Stimulated activated CD4-positive, alpha-beta T cell treated with anti-CD3 and anti-CD28 coated beads, Interleukin-15, amount 100 ng/mL, for 1 hour (primary cell): ENCODE measurements at places on chromosomes 5 and 9.

DNA sequence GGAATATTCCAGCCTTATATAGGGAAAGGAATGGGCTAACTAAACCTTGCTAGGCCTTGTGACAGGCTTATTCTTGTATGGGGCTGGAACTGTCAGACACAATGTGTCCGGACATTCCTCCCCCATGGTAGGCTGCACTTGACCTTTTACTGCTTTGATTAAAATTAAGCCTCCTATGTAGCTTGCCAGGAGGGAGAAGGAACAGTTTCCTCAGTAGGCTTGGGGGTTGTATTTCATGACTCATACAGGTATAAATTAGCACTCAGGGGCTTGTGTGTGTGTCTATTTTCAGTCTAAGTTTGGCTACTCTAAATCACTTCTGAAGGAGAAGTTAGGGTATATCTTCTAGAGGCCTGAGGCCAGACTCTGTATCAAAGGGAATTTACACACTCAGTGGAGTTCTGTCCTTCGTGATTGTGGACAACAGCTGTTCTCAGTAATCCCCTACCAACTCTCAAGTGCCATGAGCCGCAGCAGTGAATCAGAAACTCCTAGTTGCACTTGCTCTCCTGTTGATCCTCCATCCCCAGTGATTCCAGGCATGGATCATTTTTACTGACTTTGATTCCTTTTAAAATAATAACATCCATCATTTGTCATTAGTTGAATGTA lies 16.4 kb downstream of the ADAMTS16 start:
- DNase-seq: no peak

GRCh38 chr5:43065948-43066798 lies 26.1 kb upstream of the ANXA2R start:
- peak; percentile 54 for DNase-seq

DNA sequence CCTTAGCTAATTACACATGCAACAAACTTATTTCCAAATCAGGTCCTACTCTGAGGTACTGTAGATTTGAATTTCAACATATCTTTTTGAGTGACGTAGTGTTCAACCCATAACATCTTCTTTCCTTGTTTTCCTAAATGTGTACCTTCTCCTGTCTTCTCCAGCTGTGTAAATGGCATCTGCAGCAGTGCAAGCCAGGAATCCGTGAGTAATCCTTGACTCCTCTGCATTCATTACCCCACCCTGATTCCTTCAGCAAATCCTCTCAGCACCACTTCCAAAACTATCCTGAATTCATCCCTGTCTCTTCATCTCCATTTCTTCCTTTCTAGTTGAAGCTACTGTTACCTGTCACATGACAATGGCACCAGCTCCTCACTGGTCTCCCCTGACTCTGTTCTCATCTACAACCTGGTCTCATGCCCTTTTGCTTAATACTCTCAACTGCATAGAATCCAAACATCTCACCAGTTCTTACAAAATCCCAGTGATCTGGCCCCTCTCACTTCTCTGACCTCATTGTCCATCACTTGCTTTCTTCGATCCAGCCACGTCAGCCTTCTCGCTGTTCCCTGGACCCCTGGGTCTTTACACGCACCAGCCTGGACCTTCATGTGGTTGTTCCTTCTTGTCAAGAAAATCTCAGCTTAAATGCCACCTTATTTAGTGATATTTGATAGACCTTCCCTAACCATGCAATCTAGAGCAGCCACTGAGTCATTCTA lies 14.6 kb upstream of the TRAF1 start:
- DNase-seq: no peak

GRCh38 chr5:166551384-166551783 lies 1740.1 kb upstream of the WWC1 start:
- no peak for DNase-seq

GRCh38 chr9:83235526-83235925 lies 172.6 kb upstream of the RASEF start:
- no peak for DNase-seq

DNA sequence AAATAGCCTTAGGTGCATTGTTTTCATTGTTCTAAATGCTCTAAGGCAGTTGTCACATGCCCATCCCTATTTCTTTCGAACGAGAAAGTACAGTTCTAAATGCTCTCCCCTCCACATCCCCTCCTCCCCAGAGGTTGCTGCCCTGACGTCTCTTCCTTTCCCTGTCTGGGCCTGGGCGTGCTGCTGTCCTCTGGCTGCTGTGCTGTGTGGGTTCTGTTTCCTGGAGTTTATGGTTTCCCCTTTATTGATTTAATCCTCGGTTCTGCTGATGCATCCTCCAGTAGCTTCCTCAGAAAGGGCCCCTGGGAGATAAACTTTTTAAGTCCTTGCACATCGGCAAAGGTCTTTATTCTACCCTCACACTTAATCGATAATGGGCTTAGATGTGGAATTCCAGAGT lies 48.8 kb downstream of the MVB12B start:
- DNase-seq: no peak

- no peak for DNase-seq
These were observed 66.0 kb downstream of the AMBP start for GRCh38 chr9:114012126-114012525.

GRCh38 chr9:137733429-137733828 lies 114.6 kb downstream of the EHMT1 start:
- no peak for DNase-seq

GRCh38 chr9:36791222-36791950 lies 218.7 kb downstream of the MELK start:
- DNase-seq: no peak

DNA sequence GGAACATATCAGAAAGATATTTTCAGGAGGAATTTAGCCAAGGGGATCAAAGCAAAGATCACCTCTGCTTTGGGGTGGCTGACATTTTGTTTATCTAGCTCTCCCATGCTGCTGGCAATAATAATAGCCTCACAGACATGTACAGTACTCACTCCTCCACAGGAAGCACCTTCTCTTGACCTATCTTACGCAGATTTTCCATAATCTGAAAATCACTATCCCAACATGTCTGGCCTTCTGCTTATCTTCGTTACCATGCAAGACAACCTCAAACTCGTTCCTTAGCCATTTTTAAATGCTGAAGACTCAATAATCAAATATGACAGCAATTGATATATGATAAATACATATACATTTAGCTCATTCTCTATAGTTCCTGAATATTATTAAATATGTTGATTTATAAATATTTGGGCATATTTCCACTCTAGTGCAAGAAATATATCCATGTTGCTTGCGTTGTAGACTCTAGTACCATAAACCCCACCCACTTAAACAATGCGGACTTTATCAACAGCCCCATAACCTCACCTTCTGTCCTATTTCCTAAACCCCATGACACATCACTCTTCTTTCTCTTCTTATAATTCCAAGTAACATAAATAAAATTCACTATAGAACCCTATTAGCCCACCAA lies 18.0 kb downstream of the ZNF608 start:
- DNase-seq: no peak

DNA sequence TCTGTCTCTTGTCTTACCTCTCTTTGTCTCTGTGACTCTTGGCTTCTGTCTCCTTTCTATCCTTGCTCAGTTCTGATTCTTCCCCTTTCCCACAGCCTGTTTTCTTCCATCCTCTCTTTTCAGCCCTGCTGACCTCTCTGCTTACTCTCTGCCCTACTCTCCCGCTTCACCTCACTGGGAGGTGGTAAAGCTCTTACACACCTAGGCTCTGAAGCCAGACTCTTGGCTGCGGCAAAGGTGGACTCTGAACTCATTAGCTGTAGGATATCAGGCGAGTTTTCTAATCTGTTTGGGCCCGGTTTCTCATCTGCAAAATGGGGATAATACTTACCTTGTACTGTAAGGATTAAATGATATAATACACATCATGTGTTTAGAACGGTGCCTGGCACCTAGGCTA lies 11.1 kb downstream of the PCDH1 start:
- no peak for DNase-seq

DNA sequence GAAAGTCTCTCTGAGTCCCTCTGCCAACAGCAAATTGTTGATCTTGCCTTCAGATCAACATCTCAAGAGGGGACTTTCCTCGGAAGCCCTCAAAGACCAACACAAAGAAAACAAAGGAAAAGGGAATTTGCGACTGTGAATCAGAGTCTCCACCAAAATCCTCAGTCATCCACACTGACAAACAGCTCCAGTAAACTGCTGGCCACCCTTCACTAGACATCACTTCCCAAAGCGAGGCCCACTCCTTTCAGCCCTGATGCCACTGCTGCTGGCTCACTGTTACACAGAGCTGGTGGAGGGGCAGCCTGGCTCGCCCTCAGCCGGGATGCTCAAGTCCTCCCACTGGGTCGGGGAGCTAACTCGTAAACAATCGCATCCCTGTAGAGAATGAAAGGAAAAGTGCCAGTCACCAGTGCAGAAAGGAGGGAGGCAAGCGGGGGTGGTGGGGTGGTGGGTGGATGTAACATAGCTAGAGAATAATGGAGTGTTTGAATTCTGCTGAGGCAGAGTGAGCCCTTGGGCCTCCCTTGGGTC lies 1.3 kb downstream of the FGF1 start:
- no peak for DNase-seq

GRCh38 chr5:65928860-65929259 lies 2.5 kb downstream of the ERBIN start:
- no peak for DNase-seq

DNA sequence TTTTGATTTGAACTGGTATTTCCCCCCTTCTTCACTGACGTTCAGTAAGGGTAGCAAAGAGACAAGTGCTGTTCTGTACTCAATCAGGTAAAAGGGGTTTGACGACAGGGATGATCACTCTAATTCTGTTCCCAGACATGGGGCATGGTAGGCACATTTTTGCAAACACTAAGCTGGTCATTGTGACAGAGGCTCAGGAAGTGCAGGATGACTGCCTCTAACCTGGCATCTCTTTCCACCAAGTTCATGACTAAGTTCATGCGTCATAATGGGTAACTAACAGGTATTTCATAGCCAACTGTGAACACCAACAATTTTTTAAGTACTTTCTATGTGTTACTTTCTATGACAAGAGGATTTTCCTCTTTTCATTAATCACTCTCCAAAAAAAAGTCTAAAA lies 166.5 kb downstream of the MAPKAP1 start:
- no peak for DNase-seq

DNA sequence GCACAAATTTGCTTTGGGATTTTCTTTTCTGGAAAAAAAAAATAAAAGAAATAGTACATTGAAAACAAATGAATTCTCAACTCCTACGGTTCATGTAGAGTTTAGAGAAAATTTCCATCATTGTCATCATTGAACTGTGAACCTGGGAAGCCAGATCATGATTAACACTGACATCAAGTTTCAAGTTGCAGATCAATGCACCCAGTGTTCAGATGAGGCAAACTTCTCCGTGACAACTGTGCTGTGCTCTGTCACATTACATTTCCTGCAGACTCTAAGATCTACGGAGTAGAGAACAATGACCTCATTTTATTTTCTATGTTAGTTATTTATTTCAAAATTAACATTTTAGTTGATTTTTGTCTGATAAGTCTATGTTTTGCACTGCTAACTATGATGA lies 99.7 kb downstream of the MAP1B start:
- no peak for DNase-seq

GRCh38 chr9:91904588-91905236 lies 45.3 kb downstream of the ROR2 start:
- DNase-seq: no peak

DNA sequence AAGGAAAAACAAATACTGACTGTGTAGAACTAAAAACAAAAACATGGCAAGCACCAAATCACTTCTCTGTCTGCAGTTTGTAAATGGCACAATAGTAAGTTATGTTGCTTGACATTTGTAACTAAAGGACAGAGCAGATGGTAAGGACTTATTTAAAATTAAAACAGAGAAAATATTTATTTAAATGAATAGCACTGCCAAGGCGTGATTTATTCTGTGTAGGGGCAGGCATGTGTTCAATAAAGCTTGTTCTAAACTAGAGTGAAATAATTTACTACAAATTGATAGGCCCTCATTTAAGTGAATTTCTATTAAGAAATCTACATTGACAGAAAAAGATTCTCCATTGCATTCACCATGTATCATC lies 231.5 kb downstream of the CYLC2 start:
- no peak for DNase-seq

DNA sequence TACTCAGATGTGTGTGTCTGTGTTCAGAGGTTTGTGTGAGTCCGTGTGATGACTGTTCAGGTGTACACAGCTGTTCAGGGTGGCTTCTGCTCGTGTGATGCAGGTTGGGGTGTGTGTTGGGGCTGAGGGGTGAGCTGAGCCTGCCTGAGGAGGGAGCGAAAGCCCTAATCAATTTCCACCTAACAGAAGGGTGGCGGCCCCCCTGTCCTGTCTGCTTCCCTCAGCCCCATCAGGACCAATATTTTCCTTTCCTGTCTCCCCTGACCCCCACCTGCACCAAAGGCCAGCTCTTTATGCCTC lies 30.2 kb downstream of the LHX2 start:
- DNase-seq: no peak

DNA sequence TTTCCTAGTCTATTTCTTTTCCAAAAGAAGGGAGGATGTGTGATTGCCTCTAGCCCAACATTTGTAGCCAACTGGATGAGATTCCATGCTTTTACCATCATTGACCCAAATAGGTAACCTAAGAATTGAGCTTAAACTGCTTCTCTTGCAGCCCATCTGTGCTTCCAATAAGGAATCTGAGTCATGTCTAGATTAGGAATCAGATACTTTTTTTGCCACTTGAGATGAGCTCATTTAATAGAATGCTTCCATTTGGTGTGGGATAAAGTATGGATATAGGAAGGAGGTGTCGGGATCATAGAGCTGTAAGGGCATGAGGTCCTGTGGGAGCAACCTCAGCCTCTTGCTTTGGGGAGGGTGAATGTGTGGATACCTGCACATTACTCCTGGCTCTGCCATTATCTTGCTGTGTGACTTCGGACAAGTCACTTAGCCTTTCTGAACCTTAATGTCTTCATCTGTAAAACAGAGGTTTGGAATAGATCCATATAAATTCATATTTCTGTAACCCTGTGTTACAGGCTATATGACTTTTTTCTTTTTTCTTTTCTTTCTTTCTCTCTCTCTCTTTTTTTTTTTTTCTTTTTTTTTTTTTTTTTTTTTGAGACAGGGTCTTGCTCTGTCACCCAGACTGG lies 56.2 kb downstream of the MAP1B start:
- no peak for DNase-seq

DNA sequence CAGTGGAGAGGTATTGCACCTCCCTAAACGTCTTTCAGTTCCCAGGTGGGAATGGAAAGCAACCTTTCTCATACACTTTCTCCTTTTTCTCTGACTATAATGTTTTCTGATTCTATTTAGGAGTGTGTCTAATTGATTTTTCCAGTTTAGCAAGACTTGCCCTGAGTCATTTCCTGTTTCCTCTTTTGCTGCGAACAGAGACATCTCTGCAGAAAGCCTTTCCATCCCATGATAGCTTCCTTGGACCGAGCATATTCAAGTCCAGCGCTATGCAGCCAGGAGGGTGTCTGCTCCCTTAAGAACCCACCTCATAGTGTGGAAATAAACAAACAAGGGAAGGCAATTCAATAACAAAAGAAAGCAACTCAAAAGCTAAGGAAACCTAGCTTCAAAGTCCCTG lies 60.0 kb upstream of the CDH6 start:
- no peak for DNase-seq

DNA sequence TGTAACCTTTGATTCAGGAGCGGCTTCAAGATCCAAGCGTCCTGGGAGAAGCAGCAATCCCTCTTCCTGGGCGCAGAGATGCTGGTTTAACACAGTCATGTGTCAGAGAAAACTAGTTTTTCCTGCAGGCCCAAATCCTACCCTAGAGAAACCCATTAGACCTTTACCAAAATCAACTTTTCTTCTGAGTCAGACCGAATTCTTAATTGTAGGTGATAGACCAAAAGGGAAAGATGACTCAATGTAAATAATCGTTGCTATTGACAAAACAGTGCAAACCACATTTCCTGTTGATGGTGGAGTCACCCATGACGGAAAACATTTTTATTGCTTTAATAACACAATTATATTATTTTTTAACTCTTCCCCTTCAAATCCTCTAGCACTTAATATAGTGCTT lies 40.1 kb downstream of the SLC1A1 start:
- no peak for DNase-seq

- DNase-seq: no peak
These were observed 19.9 kb downstream of the TLR4 start for GRCh38 chr9:117723986-117724625.
